ENCODE measurements at places on chromosomes 13 and 19. TPM values are rescaled to one million over a fixed set of nuclear protein-coding genes. Genes with fewer than 3 reads are reported as not detected.

- no peak for ATAC-seq
These were observed 553.7 kb upstream of the PRR20A start for GRCh38 chr13:56586976-56587375.

DNA sequence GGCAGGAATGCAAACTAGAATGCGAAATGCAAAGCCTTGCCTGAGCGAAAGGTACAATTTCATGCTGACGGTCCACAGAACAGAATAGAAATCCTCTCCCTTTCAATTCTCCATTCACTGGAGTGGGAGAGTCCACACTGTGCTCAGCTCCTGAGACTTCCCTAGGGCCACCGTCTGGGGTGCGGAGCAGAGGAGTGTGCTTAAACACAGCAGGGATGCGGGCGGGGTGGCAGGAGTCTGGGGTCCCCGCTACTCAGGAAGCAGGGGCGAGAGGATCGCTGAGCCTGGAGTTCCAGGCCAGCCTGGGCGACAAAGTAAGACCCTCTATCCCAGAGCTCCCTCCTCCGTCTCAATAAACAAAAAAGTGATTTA, 552 bp upstream of the ZNF816 start:
- ATAC-seq: peak; percentile 37

- no peak for ATAC-seq
These were observed 6.5 kb downstream of the INSR start for GRCh38 chr19:7287722-7288121.

GRCh38 chr19:16335226-16335625, 10.6 kb downstream of the KLF2 start:
- ATAC-seq: no peak

DNA sequence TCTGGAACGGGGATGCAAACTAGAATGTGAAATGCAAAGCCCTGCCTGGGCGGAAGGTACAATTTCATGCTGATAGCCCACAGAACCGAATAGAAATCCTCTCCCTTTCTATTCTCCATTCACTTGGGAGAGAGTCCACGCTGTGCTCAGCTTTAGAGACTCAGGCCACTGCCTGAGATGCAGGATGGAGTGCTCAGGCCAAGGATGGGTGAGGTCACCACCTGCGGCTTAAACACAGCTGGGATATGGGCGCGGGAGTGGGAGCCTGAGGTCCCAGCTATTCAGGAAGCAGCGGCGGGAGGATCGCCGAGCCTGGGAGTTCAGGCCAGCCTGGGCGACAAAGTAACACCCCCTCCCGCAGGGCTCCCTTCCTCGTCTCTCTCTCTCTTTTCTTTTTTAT, 446 bp upstream of the ZNF83 start:
- ATAC-seq: peak; percentile 57

- no peak for ATAC-seq
These were observed 15.2 kb upstream of the GJA3 start for GRCh38 chr13:20175907-20176652.

GRCh38 chr19:46704379-46705076, 12.4 kb downstream of the PRKD2 start:
- ATAC-seq: peak; percentile 62

DNA sequence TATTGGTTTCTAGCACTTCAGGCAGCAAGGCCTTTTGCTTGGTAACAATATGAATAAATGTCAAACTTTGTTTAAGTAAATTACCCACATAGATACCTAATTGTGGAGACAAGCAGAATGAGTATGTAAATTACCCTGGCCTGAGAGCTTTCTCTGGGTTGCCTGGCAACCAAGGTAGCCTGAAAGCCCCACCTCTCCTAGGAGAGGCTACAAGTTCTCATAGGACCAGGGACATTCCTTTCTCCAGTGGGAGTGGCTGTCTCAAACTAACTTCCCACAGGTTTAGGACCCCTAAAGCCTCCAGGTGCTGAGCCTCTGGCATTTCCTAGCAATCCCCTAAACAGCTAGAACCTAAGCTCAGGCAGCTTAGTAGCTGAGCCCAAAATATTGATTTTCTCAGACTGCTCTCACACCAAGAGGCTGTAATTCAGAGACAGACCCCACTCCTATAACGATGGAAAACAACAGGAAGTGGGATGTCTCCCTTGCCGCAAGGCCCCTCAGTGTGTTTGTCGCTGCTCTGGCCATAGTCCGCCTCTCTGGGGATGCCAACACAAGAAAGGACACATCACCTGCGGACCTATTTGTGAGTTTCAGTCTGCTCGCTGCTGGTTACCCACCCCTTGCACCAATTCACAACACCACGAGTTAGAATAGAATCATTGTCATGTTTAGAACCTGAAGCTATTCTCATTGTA, 207.3 kb downstream of the DLEU7 start:
- peak; percentile 25 for ATAC-seq

DNA sequence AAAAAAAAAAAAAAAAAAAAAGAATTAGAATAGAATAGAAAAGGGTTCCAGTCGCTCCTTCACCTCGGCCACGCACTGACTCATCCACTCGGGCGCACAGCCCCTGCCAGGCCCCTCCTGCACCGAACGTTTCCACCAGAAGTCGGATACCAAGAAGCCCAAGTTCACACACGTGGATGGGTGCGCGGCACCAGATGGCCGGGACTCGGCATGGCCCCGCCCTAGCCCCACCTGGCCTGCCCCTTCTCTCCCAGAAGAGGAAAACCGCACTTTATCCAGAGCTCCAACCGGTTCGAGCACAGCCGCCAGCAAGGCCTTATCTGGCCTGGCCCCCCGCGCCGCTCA, 5.9 kb downstream of the PRR36 start:
- no peak for ATAC-seq

GRCh38 chr13:98274921-98275487, 97.9 kb upstream of the RNF113B start:
- ATAC-seq: no peak

DNA sequence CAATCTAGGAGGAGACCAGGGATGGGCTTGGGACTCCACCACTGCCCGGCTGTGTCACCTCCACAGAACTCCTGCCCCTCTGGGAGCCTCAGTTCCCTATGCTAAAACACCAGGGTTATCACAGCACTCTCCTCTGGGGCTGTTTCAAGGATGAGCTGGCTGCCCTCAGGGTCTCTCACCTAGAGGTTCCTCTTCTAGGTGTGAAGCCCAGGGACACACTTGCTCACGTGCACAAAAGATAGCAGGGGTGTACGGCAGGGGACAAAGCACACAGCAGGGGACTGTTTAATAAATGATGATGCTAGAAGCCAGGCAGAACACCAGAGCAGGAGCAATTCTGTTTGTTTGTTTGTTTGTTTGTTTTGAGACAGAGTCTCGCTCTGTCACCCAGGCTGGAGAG, 16.8 kb upstream of the LYPD3 start:
- no peak for ATAC-seq

- ATAC-seq: no peak
These were observed 96.4 kb upstream of the STARD13 start for GRCh38 chr13:33381906-33382305.

- ATAC-seq: no peak
These were observed 18.5 kb downstream of the CYP2A6 start for GRCh38 chr19:40831502-40832430.

DNA sequence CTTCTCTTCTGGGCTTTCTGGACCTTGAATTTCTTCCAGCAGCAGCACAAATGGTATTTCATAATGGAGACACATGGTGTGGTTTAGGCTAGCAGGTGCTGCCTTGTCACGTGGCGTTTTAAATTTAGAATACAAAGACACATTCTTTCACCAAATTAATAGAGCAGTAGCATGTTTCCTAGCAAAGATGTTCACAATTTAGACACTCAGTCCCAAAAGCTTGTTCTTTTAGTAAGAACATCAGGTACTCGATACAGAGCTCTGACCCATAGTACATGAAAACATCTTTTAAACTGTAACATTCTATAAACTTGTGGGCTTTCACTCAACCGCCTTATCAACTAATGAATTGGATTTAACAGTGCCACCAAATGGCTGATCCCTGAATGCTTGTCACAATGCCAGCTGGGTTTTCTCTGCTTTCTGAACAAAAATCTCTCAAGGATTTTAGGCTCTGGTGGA, 290.1 kb downstream of the DCLK1 start:
- peak; percentile 77 for ATAC-seq

Gene MYBPC2
- not detected for total RNA-seq

Gene TMEM59L
- total RNA-seq: 1.4 TPM

Gene DENND1C
- 1.9 TPM for total RNA-seq

Gene PCDH20
- 18.7 TPM for total RNA-seq

Gene PTGER1
- total RNA-seq: 4.6 TPM

Gene ZNF90
- total RNA-seq: 0.12 TPM

Gene GPR12
- total RNA-seq: not detected

Gene PLK5
- not detected for total RNA-seq

Gene RASGRP4
- total RNA-seq: 1.2 TPM

Data from gastroesophageal sphincter (tissue), 4 donors.